Suprapubic skin (tissue), 4 donors: ENCODE measurements at places on chromosomes 3 and 15.
A peak's percentile ranks its signal among the peaks of the same experiment; 100 is the strongest.

DNA sequence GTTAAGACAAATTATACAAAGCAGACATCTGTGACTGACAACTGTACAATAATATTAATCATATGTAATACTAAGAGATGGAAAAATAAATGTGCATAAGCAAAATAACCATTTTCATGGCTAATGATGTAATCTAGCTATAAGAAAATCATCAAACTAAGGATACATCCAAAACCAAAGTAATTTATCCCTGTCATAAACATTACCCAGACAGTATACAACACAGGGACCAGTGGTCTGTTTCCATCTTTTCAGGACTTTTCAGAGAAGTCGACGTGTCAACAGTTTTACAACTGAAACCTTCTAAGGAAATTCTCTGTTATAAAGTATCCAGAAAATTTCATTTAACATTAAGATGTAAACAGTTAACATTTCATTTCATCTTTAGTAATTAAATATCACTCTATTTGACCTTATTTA is 11.0 kb downstream of the THBS1 start:
- no peak for DNase-seq

- DNase-seq, result no peak
These were observed 28.5 kb upstream of the APOD start for GRCh38 chr3:195612075-195612800.

GRCh38 chr3:26104851-26105251 is 315.0 kb downstream of the OXSM start:
- DNase-seq, result no peak

GRCh38 chr3:186751480-186751879 is 31.9 kb upstream of the EIF4A2 start:
- DNase-seq, result no peak

DNA sequence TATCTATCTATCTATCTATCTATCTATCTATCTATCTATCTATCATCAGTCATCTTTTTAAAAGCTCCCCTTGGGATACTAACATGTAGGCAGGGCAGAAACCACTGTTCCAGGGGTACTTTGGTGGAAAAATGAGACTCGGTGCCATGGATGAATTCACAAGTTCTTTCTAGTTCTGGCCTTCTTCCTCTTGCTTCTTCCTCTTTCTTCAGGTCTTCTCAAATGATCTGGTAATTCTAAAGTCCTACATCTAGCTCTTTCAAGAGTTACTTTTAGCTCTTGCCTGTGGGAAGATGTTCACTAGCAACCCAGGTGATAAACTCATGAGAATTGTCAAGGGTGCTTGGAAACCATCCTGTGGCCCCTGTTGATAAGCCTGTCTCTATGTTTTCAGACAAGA is 168.5 kb upstream of the TBC1D5 start:
- no peak for DNase-seq

DNA sequence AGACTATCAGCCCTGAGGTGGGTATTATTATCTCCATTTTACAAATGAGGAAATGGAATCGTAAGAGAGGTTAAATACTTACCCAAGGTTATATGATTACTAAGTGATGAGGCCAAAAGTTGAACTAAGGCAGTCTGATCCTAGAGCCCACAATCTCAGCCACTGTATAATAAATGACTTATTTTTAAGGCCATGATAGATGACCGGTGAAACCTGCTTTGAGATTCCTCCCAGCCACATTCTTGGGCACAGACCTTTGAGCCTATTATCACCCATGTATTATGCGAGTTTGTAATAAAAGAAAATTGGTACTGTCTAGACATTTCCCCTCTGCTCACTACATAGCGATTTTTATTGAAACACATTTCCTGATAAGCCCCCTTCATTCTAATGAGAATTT is 37.4 kb downstream of the POLQ start:
- no peak for DNase-seq

DNA sequence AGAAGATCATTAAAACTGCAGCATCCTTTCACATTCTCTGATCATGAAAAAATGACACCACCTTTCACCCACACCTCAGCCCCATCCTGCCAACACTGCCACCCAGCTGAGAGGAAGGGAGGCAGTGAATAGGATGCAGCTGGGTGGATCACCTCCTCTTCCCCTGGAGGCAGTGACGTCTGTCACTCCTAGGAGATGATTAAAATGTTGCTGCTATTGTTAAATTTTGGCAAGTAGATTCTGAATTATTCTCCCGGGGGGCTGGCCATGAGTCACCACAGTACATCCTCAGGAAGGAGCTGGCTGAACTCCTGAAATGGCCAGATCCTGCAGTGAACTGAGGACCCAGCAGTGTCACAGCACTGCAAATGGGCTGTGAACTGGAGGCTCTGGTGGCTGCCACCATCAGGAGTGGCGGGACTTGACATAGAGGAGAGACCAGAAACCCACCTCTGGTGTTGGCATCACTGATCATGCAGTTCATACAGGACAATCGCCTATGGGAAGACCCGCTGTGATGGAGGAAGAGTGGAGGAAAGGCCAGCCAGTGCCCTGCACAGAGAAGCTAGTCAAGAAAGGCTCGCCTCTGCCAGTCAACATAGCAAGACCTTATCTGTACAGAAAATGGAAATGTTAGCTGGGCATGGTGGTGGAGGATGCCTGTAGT is 199.1 kb downstream of the FAM43A start:
- DNase-seq, result no peak

DNA sequence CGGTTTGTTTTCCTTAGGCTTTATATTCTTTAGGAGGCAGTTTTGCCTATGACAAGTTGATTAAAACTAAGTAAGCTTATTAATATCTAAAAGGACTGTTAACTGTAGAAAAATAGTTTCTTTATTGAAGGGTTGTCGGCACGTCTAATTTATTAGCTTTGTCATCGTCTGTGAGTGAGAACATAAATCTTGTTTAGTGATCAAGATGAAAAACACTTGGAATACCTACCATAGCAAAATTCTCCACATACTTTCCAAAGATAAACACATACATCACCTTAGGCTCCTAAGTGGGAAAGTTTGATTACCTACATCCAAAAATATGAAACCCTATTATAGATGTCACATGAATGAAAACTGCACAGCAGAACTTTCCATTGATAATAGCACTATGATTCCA is 139.1 kb upstream of the BNIP2 start:
- no peak for DNase-seq

DNA sequence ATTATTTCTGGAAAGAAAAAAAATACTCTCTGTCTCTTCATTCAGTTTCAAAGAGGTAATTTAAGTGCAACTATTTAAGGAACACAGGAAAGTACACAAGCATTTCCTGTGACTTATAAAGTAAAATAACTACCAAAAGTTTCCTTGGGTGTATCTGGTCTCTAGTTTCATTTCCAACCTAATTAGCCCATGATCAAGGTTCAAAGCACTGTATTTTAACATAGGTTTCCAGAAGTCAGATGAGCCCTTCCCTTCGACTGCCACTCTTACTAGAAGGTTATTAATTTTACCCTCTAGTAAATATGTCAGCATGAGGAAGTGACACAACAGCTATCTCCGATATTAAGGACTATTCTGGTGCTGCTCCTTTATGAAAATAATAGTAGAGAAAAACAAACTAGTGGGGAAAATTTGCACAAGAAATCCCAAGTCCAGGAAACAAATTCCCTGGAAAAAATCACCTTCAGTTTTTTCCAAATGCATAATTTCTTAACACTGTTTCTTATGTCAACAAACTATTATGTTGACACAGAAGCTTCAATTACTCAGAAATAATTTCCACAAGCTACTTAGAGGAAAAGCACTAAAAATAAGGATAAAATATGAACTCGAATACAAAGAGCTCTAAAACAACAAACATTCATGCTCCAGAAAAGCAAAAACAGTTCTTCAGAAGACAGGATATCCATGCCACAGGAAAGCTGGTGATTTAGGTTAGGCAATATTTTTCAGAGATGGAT is 35.3 kb downstream of the CCPG1 start:
- no peak for DNase-seq

DNA sequence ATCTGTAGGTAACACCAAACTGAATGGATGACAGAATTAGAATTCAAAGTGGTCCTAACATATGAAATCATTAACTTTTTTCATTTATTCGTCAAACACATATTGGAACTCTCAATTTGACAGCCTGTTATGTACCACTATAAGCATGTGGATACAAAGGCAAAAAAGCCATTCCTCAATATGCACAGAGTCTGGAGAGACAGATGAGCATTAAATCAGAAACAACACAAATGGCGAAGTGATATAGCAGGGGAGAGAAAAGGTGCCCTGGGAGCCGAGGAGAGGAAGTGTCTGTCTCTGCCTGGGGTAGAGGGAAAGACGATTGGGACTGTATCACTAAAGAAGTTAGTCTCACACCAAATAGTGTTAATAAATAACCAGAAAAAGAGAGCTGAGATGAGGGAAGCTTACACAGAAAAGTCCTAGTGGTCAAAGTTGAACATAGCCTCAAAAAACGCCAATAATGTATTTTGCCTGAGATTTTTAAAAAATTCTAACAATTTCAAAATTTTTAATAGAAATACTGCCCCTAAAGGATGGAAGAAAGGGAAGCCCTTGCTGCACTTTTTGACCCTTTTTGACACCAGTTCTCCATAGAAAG is 417.5 kb downstream of the TUSC7 start:
- no peak for DNase-seq

DNA sequence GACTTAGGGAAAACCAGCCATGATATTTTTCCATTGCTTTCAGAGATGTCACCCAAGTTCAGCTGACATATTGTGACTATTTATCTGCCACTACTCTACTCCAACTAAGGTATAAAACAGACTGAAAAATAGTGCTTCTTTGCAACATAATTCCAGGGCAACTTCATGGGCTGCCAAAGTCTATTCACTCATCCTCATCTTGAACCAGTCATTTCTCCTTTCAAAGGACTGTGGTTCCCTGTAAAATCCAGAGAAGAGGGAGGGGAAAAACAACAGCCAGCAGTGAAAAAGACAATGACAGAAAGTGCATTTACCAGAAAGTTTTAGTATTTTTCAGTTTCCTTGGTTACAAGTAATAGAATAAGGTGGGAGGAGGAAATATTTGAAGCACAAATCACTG is 191.1 kb downstream of the EFHB start:
- DNase-seq, result no peak

GRCh38 chr3:41041462-41041861 is 157.8 kb upstream of the CTNNB1 start:
- no peak for DNase-seq

- DNase-seq, result no peak
These were observed 320.3 kb upstream of the SATB1 start for GRCh38 chr3:18745472-18745871.

GRCh38 chr3:142641504-142641903 is 45.3 kb downstream of the PLS1 start:
- no peak for DNase-seq

DNA sequence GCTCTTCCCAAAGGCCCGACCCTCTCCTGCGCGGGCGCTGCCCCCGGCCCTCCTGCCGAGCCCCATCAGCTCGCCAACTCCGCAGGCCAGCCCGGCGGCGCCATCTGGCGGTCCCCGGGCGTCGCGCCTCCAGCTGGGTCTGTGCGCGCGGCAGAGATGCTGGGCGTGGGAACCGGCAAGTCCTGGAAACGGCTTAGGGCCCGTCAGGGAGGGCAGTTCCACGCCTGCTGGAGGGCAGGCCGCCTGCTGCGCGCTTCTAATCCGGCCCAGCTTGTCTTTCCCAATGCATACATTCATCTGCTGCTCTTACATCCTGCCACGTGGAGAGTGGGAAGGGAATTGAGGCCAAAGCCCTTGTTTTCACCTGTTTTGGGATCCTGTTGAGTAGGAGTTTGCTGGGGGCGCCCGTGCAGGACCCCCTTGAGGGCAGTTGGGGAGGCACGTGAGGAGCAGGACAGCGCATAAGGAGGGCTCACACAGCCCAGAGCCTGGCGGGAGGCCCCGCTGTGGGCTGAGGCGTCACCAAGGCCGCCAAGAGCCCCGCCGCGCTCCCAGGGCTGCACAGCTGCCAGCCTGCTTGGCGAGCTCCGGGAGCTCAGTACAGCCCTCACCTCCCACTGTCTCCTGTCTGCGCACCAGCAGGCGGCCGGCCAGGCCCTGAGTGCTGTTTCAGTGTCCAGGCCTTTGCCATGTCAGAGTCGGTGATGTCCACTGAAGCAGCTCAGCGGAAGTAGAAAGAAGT is 165.6 kb downstream of the NSMCE3 start:
- no peak for DNase-seq

DNA sequence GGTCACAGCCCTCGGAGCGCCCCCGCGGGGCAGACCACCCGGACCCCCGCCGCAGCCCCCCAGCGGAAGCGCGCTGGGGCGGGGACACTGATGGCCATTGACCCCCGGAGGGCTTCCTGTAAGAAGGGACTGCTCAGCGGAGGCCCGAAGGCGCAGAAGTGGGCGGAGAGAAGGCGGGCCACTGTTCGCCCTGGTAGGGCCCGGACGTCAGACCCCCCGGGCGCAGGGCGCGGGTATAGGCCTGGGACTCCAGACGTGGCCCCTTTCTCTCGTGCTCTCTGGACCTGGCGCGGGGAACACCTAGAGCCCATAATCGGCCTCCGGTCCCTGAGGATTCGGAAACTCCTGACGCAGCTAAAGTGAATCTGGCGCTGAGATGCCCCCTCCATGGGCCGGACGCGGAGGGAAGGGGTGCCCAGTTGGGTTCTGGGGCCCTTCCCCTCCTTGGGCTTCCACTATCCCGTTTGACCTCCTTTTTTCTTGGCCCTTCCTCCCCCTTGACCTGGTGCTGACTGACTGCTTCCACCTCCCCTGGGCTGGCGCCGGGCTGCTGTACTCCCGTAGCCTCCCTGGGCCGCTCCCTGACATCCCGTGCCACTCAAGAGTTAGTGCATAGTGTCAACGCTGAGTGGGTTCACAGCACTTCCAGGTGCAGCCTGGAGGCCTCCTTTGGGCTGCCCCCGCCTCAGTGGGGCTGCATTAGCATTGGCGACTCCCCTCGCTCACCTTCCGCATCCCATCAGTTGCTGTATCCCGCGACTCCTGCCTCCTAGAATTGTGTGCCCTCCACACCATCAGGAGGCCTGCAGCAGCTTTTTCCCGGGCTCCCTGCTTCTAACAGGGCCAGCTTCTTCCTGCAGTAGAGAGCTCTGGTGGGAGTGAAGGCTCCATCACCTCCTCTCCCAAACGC is 694 bp downstream of the ABTB1 start:
- DNase-seq, result peak; percentile 75

- peak; percentile 74 for DNase-seq
These were observed 30.4 kb downstream of the GRIP2 start for GRCh38 chr3:14509796-14510100.
